Mucosa of gallbladder (tissue), 1 donor: ENCODE measurements at places on chromosomes 4 and X. TPM values are rescaled to one million over a fixed set of nuclear protein-coding genes. Genes with fewer than 3 reads are reported as not detected.

Gene IL3RA
- total RNA-seq, result 3.8 TPM

Gene GAGE13
- 0.63 TPM for total RNA-seq

- DNase-seq, result no peak
Measured at GRCh38 chr4:110533590-110533910, 57.6 kb downstream of the ENPEP start.

GRCh38 chr4:124318292-124318691, 394.2 kb downstream of the ANKRD50 start:
- no peak for DNase-seq

- DNase-seq, result no peak
Measured at GRCh38 chr4:118112117-118113046, 78.1 kb downstream of the NDST3 start.

GRCh38 chr4:168931215-168931650, 78.8 kb downstream of the CBR4 start:
- DNase-seq, result no peak
